ENCODE measurements at places on chromosomes 4 and X.

- DNase-seq = no peak
These were observed 8.0 kb upstream of the MAGEB5 start for GRCh38 chrX:26208012-26208411.

DNA sequence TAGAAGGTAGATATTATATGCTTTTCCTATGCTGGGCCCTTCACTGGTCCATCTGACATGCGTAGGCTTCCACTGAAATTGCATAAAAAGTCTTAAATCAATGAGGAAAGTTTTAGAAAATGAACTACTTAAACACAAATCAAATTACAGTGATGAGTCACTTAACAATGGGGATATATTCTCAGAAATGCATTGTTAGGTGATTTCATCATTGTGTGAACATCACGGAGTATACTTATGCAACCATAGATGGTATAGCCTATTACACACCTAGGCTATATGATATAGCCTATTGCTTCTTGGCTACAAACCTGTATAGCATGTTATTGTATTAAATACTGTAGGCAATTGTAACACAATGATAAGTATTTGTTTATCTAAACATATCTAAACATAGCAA lies 10.3 kb downstream of the STAP1 start:
- DNase-seq = no peak

DNA sequence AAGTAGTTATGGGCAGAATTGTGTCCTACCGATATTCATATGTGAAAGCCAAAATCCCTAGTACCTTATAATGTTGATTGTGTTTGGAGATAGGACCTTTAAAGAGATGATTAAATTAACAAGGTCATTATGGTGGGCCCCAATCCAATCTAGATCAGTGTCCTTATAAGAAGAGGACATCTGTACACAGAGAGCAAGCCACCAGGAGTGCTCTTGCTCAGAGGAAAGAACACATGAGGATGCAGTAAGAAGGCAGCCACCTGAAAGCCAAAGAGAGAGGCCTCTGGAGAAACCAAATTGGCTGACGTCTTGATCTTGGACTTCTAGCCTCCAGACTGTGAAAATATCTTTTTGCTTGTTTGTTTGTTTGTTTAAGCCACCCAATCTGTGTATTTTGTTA lies 1290.8 kb upstream of the PABPC4L start:
- DNase-seq = no peak

DNA sequence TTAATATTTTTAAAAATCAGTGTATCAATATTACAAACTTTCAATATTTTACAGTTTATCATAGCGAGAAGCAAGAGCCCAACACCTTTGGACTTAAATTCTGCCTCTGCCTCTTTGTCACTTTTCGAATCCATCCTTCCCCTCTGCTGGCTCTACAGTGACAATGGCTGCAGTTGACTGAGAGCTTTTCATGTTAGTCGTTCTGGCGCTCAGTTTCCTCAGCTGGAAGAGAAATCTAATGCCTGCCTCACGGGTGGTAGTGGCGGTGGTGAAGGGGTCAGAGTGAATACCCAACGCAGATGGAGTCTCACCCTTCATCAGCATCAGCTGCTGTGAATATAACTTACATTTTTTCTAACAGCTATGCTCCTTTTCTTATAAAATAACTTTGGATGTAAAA lies 144.8 kb downstream of the NWD2 start:
- peak; percentile 28 for DNase-seq

DNA sequence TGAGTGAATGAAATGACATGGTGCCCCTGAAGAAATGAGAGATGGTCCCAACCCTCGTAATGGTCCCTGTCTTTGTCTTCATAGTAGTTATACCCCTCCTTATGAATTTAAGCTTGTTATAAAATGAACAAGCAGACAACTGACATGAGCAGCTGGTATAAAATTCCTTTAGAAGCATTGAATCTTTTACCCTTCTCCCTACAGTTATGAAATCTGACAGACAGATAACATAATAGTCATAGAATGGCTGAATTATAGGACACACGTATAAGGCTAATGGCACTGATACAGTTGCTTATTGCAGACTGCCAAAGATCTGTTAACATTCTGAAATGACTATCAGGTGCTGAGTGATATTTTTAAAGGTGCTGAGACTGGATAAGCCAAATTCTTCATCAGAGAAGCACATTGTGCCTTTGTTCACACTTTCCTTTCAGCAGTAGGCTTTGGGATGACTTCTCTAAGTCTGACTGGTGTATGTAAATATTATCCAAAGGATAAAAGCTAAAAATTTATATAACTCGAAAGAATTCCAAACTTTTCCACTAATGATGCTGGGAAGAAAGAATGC lies 47.4 kb upstream of the PDGFC start:
- DNase-seq = no peak

DNA sequence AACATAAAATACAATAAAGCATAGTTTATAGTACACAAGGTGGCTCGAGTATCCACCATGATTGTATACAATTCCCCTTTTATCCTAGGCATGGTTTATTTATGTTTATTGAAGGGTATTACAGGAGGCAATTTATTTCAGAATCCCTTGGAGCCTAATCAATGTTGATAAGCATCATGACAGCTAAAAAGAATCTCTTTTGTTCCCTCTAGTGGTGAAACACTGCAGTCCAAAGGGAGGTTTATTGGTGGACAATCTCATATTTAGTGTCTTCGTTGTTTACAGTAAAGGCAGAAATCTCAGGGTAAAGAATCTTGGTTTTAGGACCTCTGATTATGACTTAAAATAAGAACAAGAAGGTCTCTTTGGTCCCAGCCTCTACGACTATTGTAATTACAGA lies 1712.5 kb downstream of the C4orf33 start:
- peak; percentile 31 for DNase-seq
